ENCODE measurements at places on chromosomes 5 and 9.

DNA sequence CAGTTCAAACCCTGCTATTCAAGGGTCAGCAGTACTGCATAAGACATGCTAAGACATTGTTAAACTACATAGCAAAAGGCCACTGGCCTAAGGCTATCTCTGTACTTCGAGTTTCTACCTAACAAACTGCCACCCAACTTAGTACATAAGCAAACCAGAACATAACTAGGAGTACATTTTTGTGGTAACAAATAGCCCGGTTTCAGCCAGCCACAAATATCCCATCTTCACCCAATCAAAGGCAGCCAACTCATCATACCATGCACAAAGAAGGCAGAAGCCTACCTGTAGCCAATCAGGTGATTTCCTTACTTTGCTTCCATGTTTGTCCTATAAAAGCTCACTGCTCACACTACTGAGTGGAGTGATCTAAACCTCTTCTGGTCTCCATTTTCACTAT lies 201.4 kb downstream of the SMARCA2 start:
- DNase-seq: no peak

- no peak for DNase-seq
Measured at GRCh38 chr5:118761814-118762213, 226.5 kb downstream of the DTWD2 start.

GRCh38 chr5:181153814-181154213 lies 6.4 kb downstream of the OR2V2 start:
- DNase-seq: no peak

- no peak for DNase-seq
Measured at GRCh38 chr5:65696892-65697291, 25.0 kb downstream of the SGTB start.

DNA sequence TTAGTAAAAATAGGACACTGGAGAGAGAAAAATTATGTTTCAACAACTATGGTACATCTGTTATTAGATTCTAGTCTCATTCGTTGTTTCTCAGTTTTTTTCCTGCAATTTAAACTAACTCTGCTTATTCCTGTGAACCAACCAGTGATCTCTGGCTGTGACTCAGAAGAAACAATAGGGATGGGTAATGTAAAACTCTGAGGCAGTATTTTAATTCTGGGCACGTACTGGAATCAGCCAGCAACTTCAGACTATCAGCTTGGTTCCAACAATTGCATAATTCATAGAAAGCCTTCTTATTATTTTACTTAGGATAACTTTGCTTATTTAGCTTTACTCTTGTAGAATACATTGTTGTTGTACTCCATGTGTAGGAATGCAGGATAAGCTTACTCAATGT lies 28.8 kb downstream of the MLLT3 start:
- DNase-seq: no peak

- DNase-seq: no peak
Measured at GRCh38 chr5:108379722-108380530, 2.0 kb downstream of the FBXL17 start.

- no peak for DNase-seq
Measured at GRCh38 chr9:106878934-106879333, 16.0 kb downstream of the ZNF462 start.

DNA sequence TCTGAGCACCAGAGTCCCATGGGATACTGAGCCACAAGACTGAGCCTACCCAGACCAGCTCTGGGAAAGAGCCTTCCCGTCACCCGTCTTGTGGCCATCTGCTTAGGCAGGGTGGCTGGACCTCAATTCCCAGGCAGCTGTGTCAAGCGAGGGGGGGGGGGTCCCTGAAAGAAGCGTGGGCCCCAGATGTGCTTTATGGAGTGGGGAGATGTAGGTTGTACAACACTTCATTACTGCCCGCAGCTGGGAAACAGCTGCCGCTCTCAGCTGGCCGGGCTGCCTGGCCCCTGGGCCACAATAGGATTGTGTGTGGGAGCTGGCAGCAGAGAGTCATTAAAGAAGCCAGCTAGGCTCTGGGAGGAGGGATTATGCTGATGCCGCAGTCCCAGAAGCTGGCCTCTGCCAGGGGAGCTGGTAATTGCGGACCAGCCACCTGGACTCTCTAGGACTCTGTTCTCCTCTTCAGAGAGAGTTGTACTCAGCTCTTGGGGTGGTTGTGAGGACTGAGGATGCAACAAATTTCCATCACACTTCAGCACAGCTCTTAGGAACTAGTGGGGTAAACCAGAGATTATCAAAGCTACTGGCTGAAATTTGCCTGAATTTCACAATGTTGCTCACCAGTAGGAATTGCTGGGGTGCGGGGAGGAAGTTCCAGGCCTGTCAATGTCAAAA lies 145.4 kb downstream of the GADD45G start:
- peak; percentile 61 for DNase-seq

GRCh38 chr9:106857811-106858470 lies 5.0 kb upstream of the ZNF462 start:
- DNase-seq: no peak

DNA sequence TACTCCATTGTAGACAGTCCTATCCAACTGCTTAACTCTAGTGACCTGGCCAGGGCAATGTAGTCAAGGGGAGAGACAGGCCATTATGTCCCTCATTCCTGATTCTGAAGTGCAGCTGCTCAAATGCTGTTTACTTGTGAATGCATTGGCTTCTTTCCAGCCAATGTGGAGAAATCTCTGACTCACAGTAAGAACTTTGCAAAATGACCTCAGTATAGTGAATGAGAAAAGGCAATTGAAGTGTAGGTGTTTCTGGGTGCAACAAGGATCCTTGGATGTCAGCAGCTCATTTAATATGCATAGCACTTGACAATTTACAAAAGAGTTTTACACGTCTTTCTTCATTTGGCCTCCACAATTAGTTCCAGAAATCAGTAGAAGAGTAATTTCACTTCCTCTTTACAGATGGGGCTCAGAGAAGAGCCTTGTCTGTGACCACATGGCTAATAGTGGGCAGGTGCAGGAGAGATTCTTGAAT lies 367.2 kb downstream of the OSTF1 start:
- DNase-seq: no peak

DNA sequence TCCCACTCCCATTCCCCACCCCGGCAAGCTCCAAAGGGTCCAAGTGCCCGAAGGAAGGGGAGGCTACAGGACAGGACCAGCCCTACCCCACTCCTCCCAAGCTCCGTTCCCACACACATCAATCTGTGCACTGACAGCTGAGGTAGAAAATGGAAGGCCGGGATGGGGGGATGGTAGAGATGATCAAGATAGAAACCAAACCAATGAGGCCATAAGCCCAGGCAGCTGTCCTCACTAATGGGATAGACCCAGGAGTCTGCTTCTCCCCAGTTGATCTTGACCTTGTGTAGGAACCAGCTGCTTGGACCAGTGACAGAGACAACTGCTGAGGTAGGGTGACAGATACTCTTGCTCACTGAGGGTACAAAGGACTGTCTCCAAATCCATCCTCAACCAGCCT lies 38.6 kb downstream of the B4GALT1 start:
- no peak for DNase-seq

GRCh38 chr9:3179711-3180110 lies 335.8 kb upstream of the PUM3 start:
- DNase-seq: no peak

GRCh38 chr5:95930141-95930930 lies 31.3 kb downstream of the ELL2 start:
- DNase-seq: no peak

- no peak for DNase-seq
Measured at GRCh38 chr5:143350751-143351602, 52.5 kb downstream of the NR3C1 start.

DNA sequence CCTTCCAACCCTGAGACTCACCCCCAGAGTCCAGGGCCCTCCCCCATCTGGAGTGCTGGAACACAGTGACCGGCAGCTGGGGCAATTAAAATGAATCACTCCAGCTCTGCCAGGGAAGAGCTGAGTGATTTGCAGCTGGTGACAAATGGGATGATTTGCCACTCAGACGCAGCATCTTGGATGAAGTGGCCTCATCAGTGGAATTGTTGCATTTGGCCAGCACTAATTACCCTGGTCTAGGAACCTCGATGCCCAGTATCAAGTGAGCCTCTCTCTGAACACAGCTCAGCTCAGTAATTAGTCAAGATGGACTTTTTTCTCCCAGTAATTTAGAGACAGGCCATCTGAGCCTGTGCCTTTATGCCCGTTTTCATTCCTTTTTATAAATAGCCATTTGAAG lies 259.5 kb downstream of the GRIA1 start:
- DNase-seq: no peak

DNA sequence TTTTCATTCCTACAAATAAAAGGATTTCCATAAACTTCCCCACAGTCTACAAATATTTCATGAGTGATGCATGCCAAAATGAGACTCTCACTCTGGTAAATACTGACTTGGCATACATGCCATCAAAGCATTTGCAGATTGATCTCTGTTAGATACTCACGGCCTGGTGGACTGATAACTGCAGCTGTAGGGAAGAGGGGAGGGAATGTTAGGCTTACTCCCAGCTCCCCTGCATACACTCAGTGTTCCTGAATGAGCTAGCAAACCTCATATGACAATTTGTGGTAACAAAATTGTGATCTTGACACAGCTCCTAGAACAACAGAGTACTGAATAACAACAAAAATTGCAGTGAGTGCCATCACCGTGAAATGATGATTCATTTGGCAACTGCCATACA lies 435.3 kb downstream of the NR2F1-AS1 start:
- no peak for DNase-seq

DNA sequence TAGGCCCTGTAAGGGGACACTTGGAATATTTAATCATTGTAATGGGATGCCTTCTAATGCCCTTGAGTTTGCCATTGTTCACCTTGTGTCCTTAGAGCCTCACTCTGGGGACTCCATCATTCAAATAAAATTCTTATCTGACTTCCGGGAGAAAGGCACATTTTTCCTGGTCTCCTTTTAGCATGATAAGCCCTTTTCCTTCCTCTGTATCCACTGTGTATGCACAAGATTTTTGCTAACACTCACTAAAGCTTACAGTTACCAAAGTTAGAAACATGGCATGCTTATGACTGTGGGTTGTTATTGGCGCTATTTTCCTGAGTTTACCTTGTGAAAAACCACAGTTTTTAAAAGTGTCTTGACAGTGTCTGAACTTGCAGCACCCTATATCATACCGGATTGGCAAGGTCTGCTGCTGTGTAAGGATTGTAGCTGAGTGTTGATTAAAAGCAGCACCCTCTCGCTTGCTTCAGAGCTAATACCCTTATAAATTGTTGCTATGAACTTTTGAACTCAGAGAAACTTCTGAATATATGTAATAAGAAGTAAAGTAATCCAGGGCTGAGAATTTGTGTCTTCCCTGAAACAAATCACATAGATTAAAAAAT lies 46.4 kb downstream of the SNCAIP start:
- DNase-seq: no peak

- peak; percentile 71 for DNase-seq
Measured at GRCh38 chr9:79360387-79361347, 211.1 kb upstream of the TLE4 start.

DNA sequence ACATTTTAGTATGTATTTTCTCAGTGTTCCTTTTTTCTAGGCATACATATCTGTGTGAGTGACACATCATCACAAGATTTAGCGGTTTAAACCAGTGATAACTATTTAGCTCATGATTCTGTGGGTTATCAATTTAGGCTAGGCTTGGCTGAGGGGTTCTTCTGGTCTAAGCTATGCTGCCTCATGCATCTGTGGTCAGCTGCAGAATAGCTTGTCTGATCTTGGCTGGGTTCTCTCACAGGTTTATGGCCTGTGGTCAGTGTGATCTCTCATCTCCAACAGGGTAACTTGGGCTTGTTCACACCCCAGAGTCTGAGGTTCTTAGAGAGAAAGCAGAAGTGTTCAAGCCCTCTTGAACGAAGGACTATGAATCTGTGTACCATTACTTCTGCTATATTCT lies 363.3 kb downstream of the KDM4C start:
- DNase-seq: no peak

GRCh38 chr5:168073991-168074800 lies 217.2 kb upstream of the WWC1 start:
- no peak for DNase-seq

GRCh38 chr5:13843175-13843846 lies 101.2 kb downstream of the DNAH5 start:
- peak; percentile 62 for DNase-seq

- no peak for DNase-seq
Measured at GRCh38 chr5:126455728-126456127, 32.5 kb downstream of the GRAMD2B start.

DNA sequence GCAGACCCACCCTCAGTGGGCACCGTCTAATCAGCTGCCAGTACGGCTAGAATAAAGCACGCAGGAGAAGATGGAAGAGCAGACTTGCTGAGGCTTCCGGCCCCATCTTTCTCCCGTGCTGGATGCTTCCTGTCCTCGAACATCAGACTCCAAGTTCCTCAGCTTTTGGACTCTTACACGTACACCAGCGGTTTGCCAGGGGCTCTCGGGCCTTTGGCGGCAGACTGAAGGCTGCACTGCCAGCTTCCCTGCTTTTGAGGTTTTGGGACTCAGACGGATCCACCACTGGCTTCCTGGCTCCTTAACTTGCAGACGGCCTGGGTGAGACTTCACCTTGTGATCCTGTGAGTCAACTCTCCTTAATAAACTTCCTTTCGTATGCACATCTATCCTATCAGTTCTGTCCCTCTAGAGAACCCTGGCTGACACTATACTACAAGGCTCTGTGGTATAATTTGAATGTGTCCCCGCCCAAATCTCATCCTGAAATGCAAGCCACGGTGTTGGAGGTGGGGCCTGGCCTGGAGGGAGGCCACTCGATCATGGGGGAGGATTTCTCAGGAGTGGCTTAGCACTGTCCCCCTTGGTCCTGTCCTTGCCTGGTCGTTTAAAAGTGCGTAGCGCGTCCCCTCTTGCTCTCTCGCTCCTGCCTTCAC lies 31.1 kb upstream of the NRARP start:
- DNase-seq: no peak

- peak; percentile 86 for DNase-seq
Measured at GRCh38 chr9:135602789-135603481, 36.4 kb downstream of the GLT6D1 start.

DNA sequence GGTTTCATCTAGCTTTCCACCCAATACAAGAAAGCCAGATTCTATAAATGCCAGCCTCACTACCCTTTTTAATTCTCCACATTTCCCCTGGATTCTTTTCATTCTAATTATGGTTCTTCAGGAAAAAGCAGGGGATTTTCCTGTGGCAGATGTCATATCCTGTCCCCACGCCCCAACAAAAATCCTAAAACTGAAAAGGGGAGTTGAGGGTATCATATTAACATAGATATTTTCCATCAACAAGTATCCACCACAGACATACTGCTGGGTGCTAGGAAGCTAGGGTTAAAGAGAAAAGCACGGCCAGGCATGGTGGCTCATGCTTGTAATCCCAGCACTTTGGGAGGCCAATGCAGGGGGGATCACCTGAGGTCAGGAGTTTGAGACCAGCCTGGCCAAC lies 38.0 kb downstream of the CDK5RAP2 start:
- no peak for DNase-seq
